ENCODE measurements at places on chromosomes 12 and 14. TPM values are rescaled to one million over a fixed set of nuclear protein-coding genes. Genes with fewer than 3 reads are reported as not detected.

The SLC25A47 gene
- not detected for total RNA-seq

The RD3L gene
- not detected for total RNA-seq

The AGAP2 gene
- 2.1 TPM for total RNA-seq

The ZDHHC22 gene
- total RNA-seq, result not detected

The NEMF gene
- total RNA-seq, result 32.3 TPM

The RHEBL1 gene
- 9.5 TPM for total RNA-seq

The TSPAN19 gene
- total RNA-seq, result 0.49 TPM

The FGF6 gene
- not detected for total RNA-seq

The ALDH1L2 gene
- 18.5 TPM for total RNA-seq

The AQP6 gene
- 0.26 TPM for total RNA-seq

The GLS2 gene
- not detected for total RNA-seq

The SIX4 gene
- total RNA-seq, result 7.5 TPM

The PTHLH gene
- 21.7 TPM for total RNA-seq

The OR4E2 gene
- total RNA-seq, result not detected

The PRR4 gene
- 9.5 TPM for total RNA-seq

The LBHD2 gene
- not detected for total RNA-seq

The CAPS2 gene
- 0.38 TPM for total RNA-seq

The CIT gene
- 141 TPM for total RNA-seq

The RNASE1 gene
- total RNA-seq, result not detected

The SMCO3 gene
- not detected for total RNA-seq

The ERBB3 gene
- total RNA-seq, result 156 TPM

The TAS2R7 gene
- not detected for total RNA-seq

The SLC22A17 gene
- 0.64 TPM for total RNA-seq

The CLMN gene
- 14.7 TPM for total RNA-seq

The PAX9 gene
- 7.0 TPM for total RNA-seq

The KITLG gene
- total RNA-seq, result 0.66 TPM

The UBE3B gene
- 30.5 TPM for total RNA-seq

The COPS7A gene
- 109 TPM for total RNA-seq

The CCDC184 gene
- 0.82 TPM for total RNA-seq

The LAG3 gene
- total RNA-seq, result 1.4 TPM

The CHD8 gene
- 45.0 TPM for total RNA-seq

The GALNT8 gene
- total RNA-seq, result not detected

The CLEC2A gene
- total RNA-seq, result not detected

The PIANP gene
- total RNA-seq, result 0.08 TPM

The PLCZ1 gene
- total RNA-seq, result 0.05 TPM

The NYNRIN gene
- 0.37 TPM for total RNA-seq
